Foreskin keratinocyte (primary cell): ENCODE measurements at places on chromosomes 5 and 9. TPM values are rescaled to one million over a fixed set of nuclear protein-coding genes. Genes with fewer than 3 reads are reported as not detected.

Gene TMC1
- not detected in 2 replicates for total RNA-seq

Gene NCS1
- 44.0 and 44.7 TPM in 2 replicates for total RNA-seq

Gene ATP10B
- total RNA-seq: under 0.01 TPM in 1 of 2 replicates, not detected in the other

Gene SUSD3
- 0.11 and 0.44 TPM in 2 replicates for total RNA-seq

Gene P4HA2
- 49.9 and 74.4 TPM in 2 replicates for total RNA-seq
